Thyroid gland (tissue), 4 donors: ENCODE measurements at places on chromosomes 3 and 15. TPM values are rescaled to one million over a fixed set of nuclear protein-coding genes. Genes with fewer than 3 reads are reported as not detected.

The IL17RD gene
- total RNA-seq = 2.6 TPM

The CYP1A2 gene
- total RNA-seq = 3.0 TPM

- peaks cover 9% of the 10 kb centered on the region for H3K4me1 ChIP-seq
- no peak within 1 kb of the TSS for H3K4me3 ChIP-seq
- peak; percentile 16 for DNase-seq
- no peak within 1 kb of the TSS for H3K27ac ChIP-seq
- no peaks in the 10 kb centered on the region for H3K36me3 ChIP-seq
- H3K27me3 ChIP-seq = peaks cover 13% of the 10 kb centered on the region
Observed at GRCh38 chr3:13073326-13074005, at the start of gene IQSEC1. Gene IQSEC1 (minus strand): TSS chr3:13073429. CDS start chr3:13073014, 415 bp downstream.

DNA sequence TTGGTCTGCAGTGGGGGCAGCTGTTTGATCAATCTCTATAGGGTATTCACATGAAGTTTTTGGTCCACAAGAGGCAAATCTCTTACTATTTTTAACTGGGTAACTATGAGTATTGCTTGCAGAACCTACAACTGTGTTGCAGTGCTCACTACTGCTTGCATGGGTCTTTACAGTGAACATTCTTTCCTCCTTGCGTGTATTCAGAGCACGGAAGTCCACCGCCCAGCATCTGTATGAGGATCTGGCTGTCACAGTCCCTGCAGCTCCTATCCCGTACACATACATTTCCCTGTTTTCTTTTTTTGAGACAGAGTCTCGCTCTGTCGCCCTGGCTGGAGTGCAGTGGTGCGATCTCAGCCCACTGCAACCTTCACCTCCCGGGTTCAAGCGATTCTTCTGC lies 449.9 kb downstream of the FGF12 start:
- peaks cover 23% of the 10 kb centered on the region for H3K4me1 ChIP-seq
- no peak overlapping the region for H3K4me3 ChIP-seq
- H3K27ac ChIP-seq = no peak overlapping the region
- DNase-seq = no peak
- no peaks in the 10 kb centered on the region for H3K27me3 ChIP-seq

DNA sequence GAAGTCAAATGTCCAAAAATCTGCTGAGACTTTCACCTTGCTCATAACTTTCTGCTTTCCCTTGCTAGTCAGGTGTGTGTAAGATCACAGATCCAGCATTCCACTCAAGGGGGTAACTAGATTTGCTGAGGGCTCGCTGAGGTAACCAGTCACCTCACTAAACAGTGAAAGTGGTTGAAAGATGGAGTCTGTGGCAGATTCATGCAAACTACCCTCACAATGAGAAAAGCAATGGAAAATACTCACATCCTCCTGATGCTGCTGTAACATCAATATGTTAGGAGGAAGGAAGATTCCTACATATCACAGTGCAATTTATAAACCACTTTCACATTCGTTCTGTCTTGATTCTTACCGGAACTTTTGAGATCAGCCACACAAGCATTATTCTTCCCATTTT lies 174.3 kb upstream of the BCL6 start:
- H3K27ac ChIP-seq = no peak overlapping the region
- H3K4me1 ChIP-seq = no peaks in the 10 kb centered on the region
- no peak overlapping the region for H3K4me3 ChIP-seq
- DNase-seq = no peak

GRCh38 chr15:63476229-63476632 lies 28.2 kb upstream of the USP3 start:
- no peak for DNase-seq
- H3K4me1 ChIP-seq = peaks cover 6% of the 10 kb centered on the region
- H3K27ac ChIP-seq = no peak overlapping the region
- no peak overlapping the region for H3K4me3 ChIP-seq

- H3K4me3 ChIP-seq = no peak overlapping the region
- no peak overlapping the region for H3K27ac ChIP-seq
- H3K4me1 ChIP-seq = no peaks in the 10 kb centered on the region
- H3K36me3 ChIP-seq = no peaks in the 10 kb centered on the region
- no peaks in the 10 kb centered on the region for H3K27me3 ChIP-seq
- no peak for DNase-seq
Observed at GRCh38 chr3:165383381-165383780, 187.2 kb upstream of the SLITRK3 start.

DNA sequence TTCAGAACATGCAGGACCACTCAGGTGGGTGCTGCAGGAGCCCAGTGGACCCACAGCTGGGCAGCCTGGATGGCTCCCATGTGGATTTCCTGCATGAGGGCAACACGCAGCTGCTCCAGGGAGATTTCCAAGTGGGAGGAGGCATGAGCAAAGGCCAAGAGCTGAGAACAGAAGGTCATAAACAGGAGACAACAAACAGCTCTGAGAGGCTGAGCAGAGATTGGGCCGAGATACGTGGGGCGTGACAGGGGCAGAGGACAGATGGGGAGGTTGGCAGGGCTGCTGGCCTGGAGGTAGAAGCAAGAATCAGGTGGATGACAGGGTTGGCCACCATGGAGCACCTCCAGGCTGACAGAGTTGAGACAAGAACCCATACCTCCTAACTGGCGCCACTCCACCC lies 2.9 kb downstream of the PHGR1 start:
- H3K27me3 ChIP-seq = no peaks in the 10 kb centered on the region
- peaks cover 8% of the 10 kb centered on the region for H3K4me1 ChIP-seq
- no peak overlapping the region for H3K27ac ChIP-seq
- H3K36me3 ChIP-seq = no peaks in the 10 kb centered on the region

GRCh38 chr3:182739619-182740018 lies 53.7 kb upstream of the ATP11B start:
- no peaks in the 10 kb centered on the region for H3K27me3 ChIP-seq
- H3K4me1 ChIP-seq = no peaks in the 10 kb centered on the region
- no peak for DNase-seq

GRCh38 chr3:149955449-149955848 lies 15.2 kb downstream of the PFN2 start:
- no peak for DNase-seq
- no peaks in the 10 kb centered on the region for H3K27me3 ChIP-seq
- H3K4me3 ChIP-seq = no peak overlapping the region
- no peak overlapping the region for H3K27ac ChIP-seq
- no peaks in the 10 kb centered on the region for H3K36me3 ChIP-seq

DNA sequence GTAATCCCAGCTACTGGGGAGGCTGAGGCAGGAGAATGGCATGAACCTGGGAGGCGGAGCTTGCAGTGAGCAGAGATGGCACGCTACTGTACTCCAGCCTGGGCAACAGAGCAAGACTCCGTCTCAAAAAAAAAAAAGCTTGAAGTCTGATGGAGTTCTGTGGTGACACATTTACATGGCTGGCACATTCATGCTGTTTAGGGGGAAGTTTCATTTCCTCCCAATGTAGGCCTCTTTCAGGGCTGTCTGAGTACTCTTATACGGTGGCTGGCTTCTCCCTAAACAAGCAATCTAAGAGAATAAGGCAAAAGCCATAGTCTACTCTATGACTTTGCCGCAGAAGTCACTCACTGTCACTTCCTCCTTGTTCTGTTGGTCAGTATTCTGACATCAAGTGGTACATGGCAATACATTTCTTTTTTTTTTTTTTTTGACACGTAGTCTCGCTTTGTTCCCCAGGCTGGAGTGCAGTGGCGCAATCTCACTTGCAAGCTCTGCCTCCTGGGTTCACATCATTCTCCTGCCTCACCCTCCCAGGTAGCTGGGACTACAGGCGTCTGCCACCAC lies 41.2 kb downstream of the OIP5 start:
- H3K27me3 ChIP-seq = no peaks in the 10 kb centered on the region
- H3K4me3 ChIP-seq = no peak overlapping the region
- peaks cover under 1% of the 10 kb centered on the region for H3K4me1 ChIP-seq
- no peak for DNase-seq
- H3K36me3 ChIP-seq = peaks cover 28% of the 10 kb centered on the region

DNA sequence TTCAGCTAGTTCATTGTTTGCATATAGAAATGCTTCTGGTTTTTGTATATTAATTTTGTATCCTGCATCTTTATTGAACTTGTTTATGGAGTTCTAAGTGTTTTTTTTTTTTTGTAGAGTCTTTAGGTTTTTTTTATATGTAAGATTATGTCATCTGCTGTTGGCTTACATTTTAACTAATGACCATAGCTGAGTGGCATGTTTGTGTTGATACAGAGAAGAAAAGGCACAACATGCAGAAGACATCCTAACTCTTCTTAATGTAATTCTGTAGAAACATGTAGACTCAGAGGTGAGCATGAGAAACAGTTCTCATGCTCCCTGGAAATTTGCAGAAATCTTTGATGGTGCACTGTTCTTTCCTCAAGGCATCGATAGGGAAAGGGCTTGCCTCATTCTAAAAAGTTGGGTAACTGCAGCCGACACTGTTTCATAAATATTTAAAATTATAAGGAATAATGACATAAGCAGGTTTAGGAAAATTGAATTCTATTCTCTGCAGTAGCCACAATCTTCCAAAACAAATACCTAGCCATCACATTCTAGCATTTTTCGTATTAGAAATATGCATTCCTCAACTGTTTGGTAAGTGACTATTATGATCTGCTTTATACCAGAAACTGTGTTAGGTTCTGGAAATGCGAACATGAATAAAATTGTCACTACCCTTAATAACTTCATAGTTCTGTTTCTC lies 499.6 kb upstream of the KCNMB2 start:
- H3K27ac ChIP-seq = no peak overlapping the region
- H3K4me1 ChIP-seq = no peaks in the 10 kb centered on the region
- H3K4me3 ChIP-seq = no peak overlapping the region
- no peak for DNase-seq
- no peaks in the 10 kb centered on the region for H3K36me3 ChIP-seq
- no peaks in the 10 kb centered on the region for H3K27me3 ChIP-seq

DNA sequence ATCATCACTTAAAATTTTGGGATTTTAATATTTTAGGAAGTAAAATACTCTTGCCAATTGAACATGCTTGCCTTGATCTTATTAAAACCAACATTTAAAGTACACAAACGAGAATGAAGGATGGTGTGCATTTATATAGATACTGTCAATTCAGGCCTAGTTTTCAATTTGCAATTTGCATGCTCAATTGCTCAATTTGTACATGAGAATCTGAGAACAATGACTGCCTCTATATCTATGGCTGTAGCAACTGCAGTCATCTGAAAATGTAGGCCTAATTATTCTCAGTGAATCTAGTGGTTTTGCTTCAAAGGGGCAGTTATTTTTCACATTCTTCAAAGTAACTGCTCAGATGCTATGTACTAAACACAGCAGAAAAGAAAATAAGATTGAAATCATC lies 18.8 kb downstream of the ZBBX start:
- no peaks in the 10 kb centered on the region for H3K4me1 ChIP-seq
- H3K4me3 ChIP-seq = no peak overlapping the region
- no peaks in the 10 kb centered on the region for H3K36me3 ChIP-seq
- no peak overlapping the region for H3K27ac ChIP-seq
- no peaks in the 10 kb centered on the region for H3K27me3 ChIP-seq
